Stimulated activated naive CD4-positive, alpha-beta T cell treated with Interleukin-2 at 50 U/mL for 16 hours (primary cell): ENCODE measurements at places on chromosomes 3 and 15.

DNA sequence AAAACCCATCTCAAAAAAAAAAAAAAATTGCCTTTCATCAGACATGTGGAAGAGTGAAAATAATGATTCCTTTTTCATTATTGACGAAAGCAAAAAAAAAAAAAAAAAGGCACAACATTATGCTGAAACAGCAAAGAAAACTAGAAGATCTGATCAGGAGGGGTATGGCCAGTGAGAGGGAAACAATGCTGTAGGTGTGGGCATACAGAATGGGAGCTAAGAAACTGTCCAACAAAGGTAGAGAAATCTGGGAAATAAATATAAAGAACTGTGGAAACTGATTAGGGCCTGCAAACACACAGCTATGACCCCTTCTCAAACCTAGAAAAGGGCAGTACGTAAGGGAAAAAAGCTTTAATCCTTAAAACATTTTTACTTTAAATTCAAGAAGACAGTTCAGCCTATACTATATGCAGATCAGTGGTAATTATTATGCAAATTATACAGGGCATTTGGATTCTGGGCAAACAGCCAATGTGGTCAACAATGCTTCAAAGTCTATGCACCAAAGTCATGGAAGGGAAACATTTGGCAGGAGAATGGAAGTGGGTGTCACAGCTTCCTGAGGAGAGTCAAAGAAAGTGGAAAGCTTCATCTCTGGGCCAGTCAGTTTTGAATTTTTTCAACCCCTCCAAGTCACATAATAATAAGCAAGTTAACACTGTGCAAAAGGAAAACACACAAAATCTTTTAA is 68.3 kb upstream of the SLC12A8 start:
- DNase-seq: no peak

- no peak for DNase-seq
Measured at GRCh38 chr3:109071350-109072142, 46.4 kb downstream of the MORC1 start.

GRCh38 chr3:196159952-196160804 is 51.0 kb downstream of the ZDHHC19 start:
- DNase-seq: no peak

DNA sequence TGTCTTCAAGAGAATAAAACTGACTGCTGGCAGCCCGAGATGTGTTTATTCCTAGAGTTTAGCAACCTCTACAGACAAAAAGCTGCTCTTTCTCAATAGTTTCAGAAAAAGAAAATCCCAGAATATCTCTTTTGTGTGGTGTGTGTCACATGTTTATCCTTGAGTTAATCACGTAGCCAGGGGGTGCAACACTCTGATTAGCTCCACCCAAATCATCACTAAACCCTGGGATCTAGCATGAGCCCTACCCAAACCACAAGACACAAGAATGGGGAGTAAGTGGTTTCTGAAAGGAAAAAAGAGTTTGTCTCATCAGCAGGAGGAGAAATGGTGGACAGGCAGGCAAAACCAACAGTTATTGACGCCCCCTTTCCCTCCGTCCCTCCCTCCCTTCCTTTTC is 78.5 kb upstream of the AGBL1 start:
- no peak for DNase-seq
